K562 (cell line): ENCODE measurements at places on chromosomes 1 and 21. TPM values are rescaled to one million over a fixed set of nuclear protein-coding genes. Genes with fewer than 3 reads are reported as not detected.

GRCh38 chr1:118101999-118102398 lies 83.0 kb downstream of the SPAG17 start:
- no peaks in the 10 kb centered on the region for H3K4me1 ChIP-seq
- H3K36me3 ChIP-seq, result no peaks in the 10 kb centered on the region
- no peak overlapping the region for H3K4me3 ChIP-seq
- H3K27me3 ChIP-seq, result no peaks in the 10 kb centered on the region
- no peak for DNase-seq
- H3K27ac ChIP-seq, result no peak overlapping the region

DNA sequence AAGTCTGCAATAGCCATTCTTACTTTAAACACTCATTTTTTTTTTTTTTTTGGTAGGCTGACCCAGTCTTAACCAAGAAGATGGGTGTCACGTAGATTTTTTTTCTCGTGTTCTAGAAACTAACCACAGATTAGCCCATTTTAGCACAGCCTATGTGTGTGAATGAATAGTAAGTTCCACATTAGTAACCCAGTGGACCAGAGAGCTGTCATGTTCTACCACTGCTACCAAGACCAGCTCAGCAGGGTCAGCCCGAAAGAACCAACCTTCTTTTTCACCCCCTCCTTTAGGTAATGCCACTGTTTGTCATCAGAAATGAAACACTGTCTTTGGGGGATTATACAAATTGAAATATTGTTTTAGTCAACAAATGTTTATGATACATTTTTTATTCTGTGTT lies 221.1 kb upstream of the PLXNA2 start:
- H3K27ac ChIP-seq, result no peak overlapping the region
- DNase-seq, result no peak
- no peaks in the 10 kb centered on the region; the same call in 1 of the 2 replicates for H3K27me3 ChIP-seq
- no peaks in the 10 kb centered on the region for H3K4me1 ChIP-seq

GRCh38 chr1:47843781-47844557 lies 153.2 kb downstream of the TRABD2B start:
- DNase-seq, result no peak
- H3K4me1 ChIP-seq, result no peaks in the 10 kb centered on the region
- no peaks in the 10 kb centered on the region for H3K36me3 ChIP-seq
- H3K27ac ChIP-seq, result no peak overlapping the region
- peaks cover 32% of the 10 kb centered on the region for H3K27me3 ChIP-seq
- H3K4me3 ChIP-seq, result no peak overlapping the region

Gene PRR9
- 0.20 TPM in 1 of 2 replicates, not detected in the other for total RNA-seq

DNA sequence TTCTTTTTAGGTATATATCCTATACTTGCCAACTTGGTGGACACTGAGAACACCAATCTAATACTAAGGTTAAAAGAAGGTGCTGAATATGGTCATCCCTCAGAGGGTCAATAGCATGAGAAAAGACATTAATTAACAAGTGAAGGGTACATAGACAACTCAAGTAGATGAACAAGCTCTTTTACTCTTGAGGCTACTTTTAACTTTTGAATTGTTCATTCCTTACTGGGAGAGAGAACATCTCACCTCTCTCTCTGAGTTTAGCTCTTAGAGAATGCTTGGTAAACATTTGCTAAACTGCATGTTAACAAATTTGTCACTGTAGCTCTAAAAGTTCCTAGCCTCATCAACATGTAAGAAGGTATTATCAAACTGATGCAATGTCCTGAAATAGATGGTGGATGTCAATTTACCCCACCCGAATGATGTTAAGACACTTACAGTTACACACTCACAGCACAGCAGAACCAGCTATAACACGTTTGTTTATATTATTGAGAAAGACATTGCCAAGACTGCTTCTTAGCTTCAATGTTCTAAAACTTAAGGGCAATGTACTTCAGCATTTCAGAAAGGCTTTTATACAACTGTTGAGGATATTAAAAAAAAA lies 35.9 kb downstream of the HEATR1 start:
- no peaks in the 10 kb centered on the region for H3K27me3 ChIP-seq
- peaks cover 98% of the 10 kb centered on the region for H3K36me3 ChIP-seq
- H3K27ac ChIP-seq, result no peak overlapping the region
- no peak overlapping the region for H3K4me3 ChIP-seq

DNA sequence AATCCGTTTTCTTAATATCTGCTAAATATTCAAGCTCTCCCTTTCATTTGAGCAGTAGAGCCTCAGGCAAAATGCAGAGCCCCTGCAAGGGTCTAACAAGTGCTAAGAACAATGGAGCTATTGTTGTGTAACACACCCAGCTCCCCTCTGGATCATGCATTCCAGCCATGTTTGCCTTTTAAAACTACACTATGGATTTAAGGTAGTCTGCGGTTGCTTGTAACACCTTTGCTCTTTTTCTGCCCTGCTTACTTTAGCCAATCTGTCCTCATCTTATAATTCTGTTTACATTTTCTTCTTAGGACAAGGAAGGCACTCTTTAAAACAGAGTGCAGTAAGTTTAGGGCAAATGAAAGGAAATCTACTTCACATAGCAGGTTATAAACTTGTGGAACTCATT lies 60.0 kb upstream of the C1orf105 start:
- no peaks in the 10 kb centered on the region for H3K4me1 ChIP-seq
- H3K27ac ChIP-seq, result no peak overlapping the region

GRCh38 chr1:203932556-203932955 lies 71.2 kb downstream of the SNRPE start:
- H3K27ac ChIP-seq, result no peak overlapping the region
- peaks cover 18% of the 10 kb centered on the region for H3K27me3 ChIP-seq
- H3K4me3 ChIP-seq, result no peak overlapping the region
- no peaks in the 10 kb centered on the region for H3K36me3 ChIP-seq
- no peaks in the 10 kb centered on the region for H3K4me1 ChIP-seq
- no peak for DNase-seq

GRCh38 chr1:97139512-97139911 lies 417.9 kb downstream of the PTBP2 start:
- no peaks in the 10 kb centered on the region for H3K36me3 ChIP-seq
- H3K27me3 ChIP-seq, result no peaks in the 10 kb centered on the region
- no peak overlapping the region for H3K4me3 ChIP-seq
- no peak for DNase-seq

Gene TEDDM1
- total RNA-seq, result not detected in 2 replicates
